ENCODE measurements at places on chromosomes 6 and 20.

GRCh38 chr20:37316116-37316774 is 26.8 kb downstream of the MANBAL start:
- no peak for DNase-seq

DNA sequence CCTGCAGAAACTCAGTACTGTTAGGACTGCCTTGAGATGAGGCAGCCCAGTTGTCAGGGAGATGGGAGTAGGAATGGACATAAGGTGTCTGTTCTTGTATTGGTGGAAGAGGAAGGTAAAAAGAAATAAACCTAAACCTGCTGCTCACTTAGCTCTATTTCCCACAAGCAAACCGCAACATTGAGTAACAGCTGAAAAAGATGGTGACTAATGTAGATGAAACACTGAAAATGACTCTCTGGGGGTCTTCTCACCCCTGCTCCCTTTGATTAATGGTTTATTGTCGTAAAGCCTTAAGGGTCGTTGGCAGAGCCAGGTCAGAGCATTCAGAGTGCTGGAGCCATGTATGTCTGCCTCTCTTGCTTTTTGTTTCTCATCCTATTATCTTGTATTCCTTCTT is 87.5 kb downstream of the FOXO3 start:
- DNase-seq: no peak

DNA sequence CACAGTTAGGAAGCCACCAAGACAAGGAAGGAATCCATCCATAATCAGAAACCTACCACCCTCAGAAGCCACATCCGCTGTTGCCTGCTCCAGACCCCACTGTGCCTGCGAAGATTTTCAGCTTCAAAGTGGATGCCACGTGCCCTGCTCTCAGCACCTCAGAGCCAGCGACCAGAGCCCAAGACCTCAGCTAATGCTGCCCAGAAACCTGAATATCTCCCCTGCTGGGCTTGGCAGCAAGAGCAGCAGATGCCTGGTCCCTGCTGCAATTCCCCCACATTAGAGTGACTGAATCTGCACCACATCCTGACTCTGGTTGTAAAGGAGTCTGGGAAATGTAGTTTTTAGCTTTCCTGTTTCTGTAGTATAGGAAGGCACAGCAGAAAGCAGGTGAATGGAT is 10.7 kb upstream of the ULBP3 start:
- DNase-seq: no peak

DNA sequence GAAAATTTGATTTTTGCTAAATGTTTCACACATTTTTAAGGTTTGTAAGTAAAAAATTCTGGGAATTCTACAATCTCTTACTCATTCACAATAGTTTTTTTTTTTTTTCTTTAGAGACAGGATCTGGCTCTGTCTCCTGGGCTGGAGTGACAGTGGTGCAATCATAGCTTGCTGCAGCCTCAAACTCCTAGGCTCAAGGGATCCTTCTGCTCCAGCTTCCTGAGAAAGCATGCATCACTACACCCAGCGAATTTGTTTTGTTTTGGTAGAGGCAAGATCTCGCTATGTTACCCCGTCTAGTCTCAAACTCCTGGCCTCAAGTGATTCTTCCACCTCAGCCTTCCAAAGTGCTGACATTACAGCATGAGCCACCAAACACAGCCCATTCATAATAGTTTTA is 232.8 kb downstream of the GJA1 start:
- DNase-seq: no peak

- DNase-seq: no peak
Observed at GRCh38 chr6:122622479-122622878, 12.3 kb downstream of the PKIB start.

DNA sequence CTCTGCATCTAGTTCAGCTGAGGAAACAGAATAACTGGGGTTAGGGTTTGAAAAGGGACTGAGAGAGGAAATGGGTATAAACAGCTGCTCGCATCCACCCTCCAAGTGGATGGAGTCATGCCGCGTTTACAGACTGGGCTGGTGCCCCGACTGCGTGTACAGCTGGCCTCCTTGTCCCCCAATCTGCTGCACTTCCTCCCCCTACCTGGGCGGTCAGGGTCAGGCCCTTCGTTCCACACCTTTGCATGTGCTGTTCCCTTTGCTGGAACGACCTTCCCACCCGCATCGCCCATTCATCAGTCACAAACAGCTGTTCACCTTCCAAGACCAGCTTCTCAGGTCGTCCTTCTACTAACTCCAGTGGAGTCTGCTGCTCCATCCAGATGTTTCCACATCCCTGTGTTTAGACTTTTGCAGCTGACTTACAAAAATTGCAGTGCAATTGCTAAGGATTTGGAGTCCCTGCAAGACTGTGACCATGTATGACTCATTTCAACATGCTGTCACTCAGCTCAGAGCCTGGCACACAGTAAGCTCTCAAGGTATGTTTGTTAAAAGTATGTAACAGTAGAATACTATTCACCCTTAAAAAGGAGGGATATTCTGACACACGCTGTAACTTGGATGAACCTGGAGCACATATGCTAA is 129.3 kb downstream of the DTNBP1 start:
- no peak for DNase-seq

DNA sequence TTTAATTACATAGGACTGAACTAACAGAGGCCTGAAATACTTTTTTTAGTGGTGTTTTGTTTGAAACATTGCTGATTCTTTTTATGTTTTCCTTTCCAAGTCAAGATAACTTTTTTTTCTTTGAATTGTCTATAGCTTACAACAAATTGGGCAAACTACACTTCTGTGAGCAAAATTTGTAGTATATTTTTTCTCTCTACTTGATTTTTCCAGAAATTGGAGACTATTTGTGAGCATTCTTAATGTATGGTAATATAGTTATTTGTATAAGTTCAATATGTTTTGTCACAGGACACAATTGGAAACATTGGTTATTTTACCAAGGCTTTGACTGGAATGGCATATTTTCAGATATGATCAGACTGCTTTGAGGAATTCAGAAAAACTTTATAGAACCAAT is 216.5 kb downstream of the SYNE1 start:
- no peak for DNase-seq

DNA sequence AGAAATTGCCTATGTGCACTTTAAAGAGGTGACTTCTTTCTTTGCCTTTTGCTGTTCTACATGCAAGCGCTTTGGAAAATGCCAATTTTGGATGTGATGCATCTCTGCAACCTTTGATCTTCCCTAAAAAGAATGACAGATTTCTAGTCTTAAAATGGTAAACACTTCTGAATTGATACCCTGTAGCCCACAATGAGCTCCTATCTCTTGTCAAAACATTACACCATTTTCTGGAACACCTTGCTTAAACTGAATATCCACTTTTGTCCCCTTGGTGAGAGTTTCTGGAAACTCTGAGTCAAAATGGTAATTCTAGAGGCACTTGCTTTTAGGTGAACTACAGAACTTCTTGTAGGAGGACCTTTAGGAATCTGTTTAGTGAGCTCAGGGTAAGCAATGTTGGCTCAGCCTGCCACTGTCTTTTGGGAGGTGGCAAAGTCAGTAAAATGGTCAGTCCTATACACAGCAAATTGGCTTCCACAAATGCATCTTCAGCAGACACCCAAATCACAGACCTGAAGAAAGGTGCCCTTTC is 216.5 kb downstream of the SLC35F1 start:
- DNase-seq: no peak

- DNase-seq: no peak
Observed at GRCh38 chr20:9081423-9081966, 12.6 kb downstream of the PLCB4 start.

GRCh38 chr20:13017235-13017634 is 8.5 kb downstream of the SPTLC3 start:
- DNase-seq: no peak

DNA sequence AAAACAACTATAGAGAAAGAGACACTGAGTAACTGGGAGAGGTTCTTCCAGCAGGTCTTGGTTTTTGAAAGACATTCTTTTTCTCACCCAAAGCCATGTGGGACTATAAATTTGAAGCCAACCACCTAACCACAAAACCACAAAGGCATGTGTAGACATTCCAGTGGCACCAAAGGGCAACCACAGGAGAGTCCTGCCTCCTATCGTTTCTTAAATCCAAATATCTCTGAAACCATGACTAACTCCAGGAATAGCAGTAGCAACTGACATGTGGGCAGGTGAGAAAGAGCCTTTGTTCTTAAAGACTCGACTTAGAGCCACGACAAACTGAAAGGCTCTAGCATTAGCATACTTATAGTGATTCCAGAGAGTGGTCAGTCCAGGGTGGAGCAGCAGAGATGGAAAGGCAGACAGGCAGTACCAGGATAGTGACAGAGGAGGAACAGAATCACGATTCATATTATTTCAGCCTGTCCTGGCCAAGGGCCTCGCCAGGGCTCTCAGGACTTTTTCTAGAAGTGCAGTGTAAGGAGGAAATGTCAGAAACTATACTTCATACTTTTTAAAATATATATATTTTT is 9.4 kb upstream of the COL9A1 start:
- no peak for DNase-seq

Measured in cortex of kidney (tissue), 1 donor.